Mammary epithelial cell (primary cell): ENCODE measurements at places on chromosomes 6 and 20. TPM values are rescaled to one million over a fixed set of nuclear protein-coding genes. Genes with fewer than 3 reads are reported as not detected.

The UCKL1 gene
- polyA plus RNA-seq: 37.0 TPM

The C6orf132 gene
- 9.5 TPM for polyA plus RNA-seq

The OVOL2 gene
- polyA plus RNA-seq: 6.1 TPM

The HMGN3 gene
- 25.2 TPM for polyA plus RNA-seq

The CAGE1 gene
- polyA plus RNA-seq: 0.01 TPM

The ZNF391 gene
- 1.8 TPM for polyA plus RNA-seq

The LST1 gene
- not detected for polyA plus RNA-seq

The TJAP1 gene
- 34.1 TPM for polyA plus RNA-seq

The BPIFB4 gene
- not detected for polyA plus RNA-seq

The FABP7 gene
- not detected for polyA plus RNA-seq

The SIRPG gene
- polyA plus RNA-seq: 0.60 TPM

The PHACTR3 gene
- 11.3 TPM for polyA plus RNA-seq

The PMEPA1 gene
- 67.5 TPM for polyA plus RNA-seq

The RFX6 gene
- not detected for polyA plus RNA-seq
